ENCODE measurements at places on chromosomes 7 and 10.

DNA sequence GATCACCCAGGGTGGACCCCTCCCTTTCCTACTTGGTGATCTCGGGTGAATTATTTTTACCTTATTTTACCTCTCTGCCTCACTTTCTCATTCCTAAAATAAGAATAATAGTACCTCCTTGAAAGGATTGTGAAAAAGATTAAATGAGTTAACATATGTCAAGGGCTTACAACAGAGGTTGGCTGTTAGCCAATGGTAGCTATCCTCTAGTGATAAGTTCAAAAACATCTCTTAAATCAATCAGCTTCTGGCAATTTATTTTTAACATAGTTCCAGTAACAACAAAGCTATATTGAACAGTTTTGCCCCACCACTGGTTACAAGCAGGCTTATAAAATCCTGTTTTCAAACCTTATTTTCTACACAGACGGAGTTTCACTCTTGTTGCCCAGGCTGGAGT is 45.4 kb downstream of the TMEM168 start:
- no peak for DNase-seq
- H3K36me3 ChIP-seq: no peaks in the 10 kb centered on the region
- H3K27ac ChIP-seq: no peak overlapping the region
- H3K4me1 ChIP-seq: no peaks in the 10 kb centered on the region
- H3K4me3 ChIP-seq: no peak overlapping the region

DNA sequence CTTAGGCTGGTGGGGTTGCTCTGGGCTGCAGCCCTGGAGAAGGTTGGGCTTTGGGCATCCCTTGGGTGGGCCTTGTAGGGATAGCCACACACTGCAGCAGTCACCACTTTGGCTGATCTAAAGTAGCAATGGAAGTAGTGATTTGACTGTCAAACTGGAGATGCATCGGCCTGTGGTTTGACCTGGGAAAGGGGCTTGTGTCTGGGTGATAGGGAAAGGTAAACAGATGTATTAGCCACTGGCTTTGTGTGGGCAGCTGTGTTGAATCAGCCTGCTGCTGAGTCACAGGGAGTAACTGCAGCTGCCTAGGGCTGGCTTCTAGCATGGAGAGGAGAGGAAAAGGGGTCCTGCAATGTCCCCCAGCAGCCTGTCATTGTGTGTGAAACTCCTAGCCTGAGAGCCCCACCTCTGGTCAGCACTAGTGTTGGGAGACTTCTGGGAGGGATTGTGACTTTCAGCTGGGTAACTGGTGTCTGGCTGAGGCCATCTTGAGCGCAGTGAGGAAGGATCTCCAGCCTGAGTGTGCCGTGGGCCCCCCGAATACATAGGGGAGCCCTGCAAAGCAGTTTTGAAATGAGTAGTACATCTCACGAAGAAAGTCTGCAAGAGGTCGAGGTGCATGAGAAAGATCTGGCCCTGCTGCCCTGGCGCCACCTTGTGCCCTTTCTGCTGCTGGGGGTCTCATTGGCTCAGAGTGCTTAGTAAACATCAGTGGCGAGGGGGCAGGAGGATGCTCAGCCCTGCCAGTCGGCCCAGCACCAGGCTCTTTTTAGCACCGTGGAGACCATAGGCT is 117.3 kb downstream of the FANK1 start:
- no peaks in the 10 kb centered on the region for H3K4me1 ChIP-seq
- H3K4me3 ChIP-seq: no peak overlapping the region
- peak; percentile 57 for DNase-seq
- no peaks in the 10 kb centered on the region for H3K27me3 ChIP-seq

DNA sequence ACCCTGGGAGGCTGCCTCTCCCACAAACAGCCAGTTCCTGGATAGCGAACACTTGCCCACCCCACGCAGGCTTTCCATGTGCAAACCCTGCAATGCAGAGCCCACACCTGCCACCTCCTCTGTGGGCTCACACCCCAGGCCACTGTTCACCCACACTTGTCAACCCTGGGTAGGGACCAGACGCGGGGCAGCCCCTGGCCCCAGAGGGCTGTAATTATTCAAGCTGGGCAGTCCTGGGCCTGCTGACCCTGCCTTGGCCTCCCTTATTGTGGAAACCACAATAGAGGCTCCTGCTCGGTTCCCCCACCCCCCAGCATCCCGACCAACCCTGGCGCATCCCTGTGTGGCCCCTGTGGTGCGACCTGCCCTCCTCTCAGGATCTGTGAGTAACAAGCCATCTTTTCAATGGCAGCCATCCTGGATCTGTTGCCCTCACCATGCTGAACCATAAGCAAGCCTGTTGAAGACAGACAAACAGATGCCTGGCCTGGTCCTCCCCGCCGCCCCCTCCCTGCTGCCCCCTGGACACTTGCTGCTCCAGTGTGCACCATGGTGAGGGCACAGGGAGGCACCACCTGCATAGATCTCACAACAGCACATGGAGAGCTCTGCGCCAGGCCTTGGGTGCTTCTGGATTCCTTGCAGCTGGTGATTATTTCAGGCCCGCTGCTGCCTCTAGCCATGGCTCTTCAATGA is 15.8 kb upstream of the UBE3C start:
- H3K27ac ChIP-seq: no peak overlapping the region
- H3K4me1 ChIP-seq: no peaks in the 10 kb centered on the region
- no peak for DNase-seq
- no peaks in the 10 kb centered on the region for H3K36me3 ChIP-seq

GRCh38 chr7:87110778-87111177 is 41.5 kb upstream of the DMTF1 start:
- no peaks in the 10 kb centered on the region for H3K27me3 ChIP-seq
- DNase-seq: no peak
- H3K36me3 ChIP-seq: peaks cover 11% of the 10 kb centered on the region
- no peaks in the 10 kb centered on the region for H3K4me1 ChIP-seq
- H3K4me3 ChIP-seq: no peak overlapping the region

- DNase-seq: no peak
- H3K4me3 ChIP-seq: no peak overlapping the region
- no peak overlapping the region for H3K27ac ChIP-seq
- no peaks in the 10 kb centered on the region for H3K27me3 ChIP-seq
- H3K36me3 ChIP-seq: peaks cover 50% of the 10 kb centered on the region
These were observed 22.9 kb downstream of the PDGFA start for GRCh38 chr7:496528-497295.

- no peak overlapping the region for H3K27ac ChIP-seq
- H3K27me3 ChIP-seq: no peaks in the 10 kb centered on the region
- peaks cover 6% of the 10 kb centered on the region for H3K4me1 ChIP-seq
These were observed 38.5 kb upstream of the STEAP4 start for GRCh38 chr7:88344956-88345832.

DNA sequence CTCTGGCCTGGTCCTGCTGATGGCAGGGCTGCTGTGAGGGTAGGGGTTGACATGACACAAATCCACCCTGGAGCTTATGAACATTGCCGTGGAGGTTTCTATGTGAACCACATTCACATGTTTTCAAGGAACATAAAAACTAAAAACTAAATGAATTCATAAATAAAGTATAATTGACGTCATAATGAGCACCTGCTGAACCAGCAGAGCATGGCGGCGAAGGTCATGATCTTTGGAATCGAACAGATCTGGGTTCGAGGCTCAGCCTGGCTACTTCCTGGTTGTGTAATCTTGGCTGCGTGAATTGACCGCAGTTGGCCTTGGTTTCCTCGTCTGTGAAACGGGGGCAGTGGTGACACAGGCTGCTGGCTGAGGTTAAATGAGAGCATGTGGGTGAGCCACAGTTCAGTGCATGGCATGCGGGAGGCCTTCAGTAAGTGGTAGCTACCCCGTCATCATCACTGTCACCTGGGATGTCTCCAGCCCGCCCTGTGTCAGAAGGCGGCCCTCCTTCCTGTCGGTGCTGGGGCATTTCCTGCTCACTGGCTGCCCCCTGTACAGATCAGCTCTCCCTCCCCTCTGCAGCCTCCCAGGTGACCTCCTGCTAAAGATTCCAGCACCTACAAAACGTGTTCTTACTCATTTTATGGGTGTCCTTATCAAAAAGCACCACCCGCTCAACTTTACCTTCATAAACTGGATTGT is 190.3 kb upstream of the SHH start:
- no peaks in the 10 kb centered on the region for H3K36me3 ChIP-seq
- DNase-seq: peak; percentile 11

DNA sequence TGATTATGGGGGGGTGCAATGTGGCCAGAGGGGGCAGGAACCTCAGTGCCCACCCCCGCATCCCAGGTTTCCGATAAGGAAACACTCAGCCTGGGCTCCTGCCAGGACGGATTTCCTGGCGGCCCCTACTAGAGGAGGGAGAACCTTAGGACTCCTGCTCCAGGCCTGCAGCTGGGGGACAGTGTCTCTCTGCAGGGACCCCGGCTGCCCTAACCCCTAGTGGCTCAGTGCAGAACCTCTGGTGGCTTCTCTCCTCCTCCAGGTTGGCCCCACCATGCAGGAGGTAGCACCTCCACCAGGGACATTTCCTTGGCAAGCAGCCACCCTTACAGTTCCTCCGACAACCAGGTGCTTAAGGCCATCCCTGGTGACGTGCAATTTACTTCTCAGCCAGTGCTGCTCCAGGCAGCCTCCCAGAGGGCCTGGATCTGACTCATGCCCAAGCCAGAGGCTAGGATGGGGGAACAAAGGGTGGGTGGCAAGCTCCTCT is 31.9 kb downstream of the SH2B2 start:
- no peak overlapping the region for H3K4me3 ChIP-seq
- H3K4me1 ChIP-seq: no peaks in the 10 kb centered on the region
- no peak for DNase-seq
- H3K36me3 ChIP-seq: peaks cover 3% of the 10 kb centered on the region

DNA sequence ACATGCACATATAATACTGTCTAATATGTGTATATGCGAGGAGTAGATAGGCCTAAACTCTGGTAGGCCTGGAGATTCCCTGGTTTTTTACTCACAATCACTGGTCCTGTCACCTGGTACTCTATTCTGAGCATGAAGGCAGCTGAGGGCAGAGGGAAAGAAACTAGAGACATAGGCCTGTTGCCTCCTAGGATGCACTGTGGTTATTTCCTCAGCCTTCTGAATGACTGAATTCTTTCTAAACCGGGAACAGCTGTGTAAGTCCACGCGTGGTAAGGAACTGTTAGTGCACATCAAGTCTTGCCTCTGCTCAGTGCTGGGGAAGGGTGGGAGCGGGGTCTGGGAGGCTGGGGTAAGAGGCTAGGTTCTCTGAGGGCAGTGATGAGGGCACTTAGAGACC is 7.7 kb downstream of the KAZALD1 start:
- H3K27ac ChIP-seq: no peak overlapping the region
- H3K4me3 ChIP-seq: no peak overlapping the region
- H3K27me3 ChIP-seq: peaks cover 32% of the 10 kb centered on the region
- H3K4me1 ChIP-seq: no peaks in the 10 kb centered on the region

GRCh38 chr7:101816595-101817470 is 593 bp upstream of the CUX1 start:
- no peak overlapping the region for H3K27ac ChIP-seq
- peaks cover 3% of the 10 kb centered on the region for H3K4me1 ChIP-seq
- H3K4me3 ChIP-seq: peak overlapping the region; percentile 75
- DNase-seq: peak; percentile 23
- no peaks in the 10 kb centered on the region for H3K27me3 ChIP-seq
- no peaks in the 10 kb centered on the region for H3K36me3 ChIP-seq

DNA sequence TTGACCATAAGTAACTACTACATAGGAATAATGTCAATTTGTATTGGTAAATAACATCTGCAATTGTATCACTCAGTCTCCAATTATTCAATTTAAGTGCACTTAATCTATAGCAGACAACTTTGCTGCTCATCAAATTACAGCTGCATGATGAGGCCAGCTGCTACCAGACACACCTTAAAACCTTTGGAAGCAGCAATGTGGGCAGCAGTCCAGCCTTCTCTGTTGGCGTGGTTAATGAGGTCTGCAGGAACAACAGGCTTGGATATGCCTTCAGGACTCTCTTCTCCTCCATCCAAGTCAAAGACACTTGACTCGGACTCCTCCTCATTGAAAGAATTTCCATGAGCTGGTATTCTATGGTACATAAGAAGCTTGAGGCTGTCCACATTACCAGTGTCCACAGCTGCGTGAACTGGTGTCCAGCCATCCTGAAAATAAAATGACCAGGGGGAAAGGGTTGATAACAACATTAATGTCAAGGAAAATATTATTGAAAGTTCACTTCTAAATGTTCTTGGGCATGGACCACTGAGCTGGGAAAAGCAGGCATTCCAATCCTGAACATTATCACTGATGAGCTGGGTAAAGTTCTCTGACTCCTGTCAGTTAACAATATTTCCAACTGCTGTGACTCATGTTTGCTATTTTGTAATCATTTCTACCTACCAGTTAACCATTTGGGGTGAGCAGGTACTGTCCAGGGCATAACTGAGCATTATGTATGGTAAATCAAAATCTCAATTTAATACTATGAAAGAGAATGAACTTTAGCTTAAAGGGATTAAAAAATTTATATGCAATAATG is 95.7 kb downstream of the CTTNBP2 start:
- no peaks in the 10 kb centered on the region for H3K27me3 ChIP-seq
- H3K4me1 ChIP-seq: no peaks in the 10 kb centered on the region
- no peak overlapping the region for H3K27ac ChIP-seq
- H3K36me3 ChIP-seq: peaks cover 4% of the 10 kb centered on the region
- no peak for DNase-seq

- H3K27me3 ChIP-seq: no peaks in the 10 kb centered on the region
- H3K27ac ChIP-seq: no peak overlapping the region
- DNase-seq: no peak
- H3K4me3 ChIP-seq: no peak overlapping the region
- peaks cover 18% of the 10 kb centered on the region for H3K36me3 ChIP-seq
- H3K4me1 ChIP-seq: peaks cover 6% of the 10 kb centered on the region
These were observed 55.8 kb downstream of the PTN start for GRCh38 chr7:137287651-137288258.
